ENCODE measurements at places on chromosomes 11 and 22.

DNA sequence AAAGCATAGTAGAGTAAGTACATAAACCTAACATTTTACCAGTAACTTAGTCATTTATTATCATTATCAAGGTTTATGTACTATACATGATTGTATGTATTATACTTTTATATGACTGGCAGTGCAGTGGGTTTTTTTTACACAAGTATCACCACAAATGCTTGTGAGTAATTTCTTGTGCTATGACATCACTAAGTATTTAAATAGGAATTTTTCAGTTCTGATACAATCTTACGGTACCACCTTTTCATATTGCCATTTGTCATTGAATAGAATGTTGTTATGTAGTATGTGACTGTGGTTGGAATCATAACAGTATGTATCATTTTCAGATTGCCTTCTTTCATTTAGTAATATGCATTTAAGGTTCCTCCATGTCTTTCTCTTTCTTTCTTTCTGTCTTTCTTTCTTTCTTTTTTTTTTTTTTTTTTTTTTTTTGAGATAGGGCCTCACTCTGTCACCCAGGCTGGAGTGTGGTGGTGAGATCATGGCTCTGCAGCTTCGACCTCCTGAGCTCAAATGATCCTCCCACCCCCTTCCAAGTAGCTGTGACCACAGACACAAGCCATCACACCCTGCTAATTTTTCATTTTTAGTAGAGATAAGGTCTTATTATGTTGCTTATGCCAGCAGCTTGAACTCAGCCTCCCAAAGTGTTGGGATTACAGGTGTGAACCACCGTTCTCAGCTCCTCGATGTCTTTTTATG lies 18.6 kb downstream of the ATM start:
- no peak for DNase-seq

DNA sequence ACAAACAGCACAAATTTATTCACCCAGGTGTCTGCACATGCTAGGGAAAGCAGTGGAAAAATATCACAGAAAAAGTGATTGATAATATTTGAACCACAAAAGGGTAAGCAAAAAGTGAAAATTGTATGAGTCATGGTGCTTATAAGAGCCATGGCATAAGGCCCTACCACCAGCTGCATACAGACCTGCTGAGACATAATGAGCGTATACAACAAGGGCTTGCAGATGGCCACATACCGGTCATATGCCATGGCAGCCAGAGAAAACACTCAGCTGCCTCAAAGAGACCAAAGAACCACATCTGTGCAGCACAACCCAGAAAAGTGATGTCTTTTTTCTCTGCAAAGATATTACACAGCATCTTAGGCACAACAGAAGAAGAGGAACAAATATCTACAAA lies 71.4 kb upstream of the OR9G4 start:
- no peak for DNase-seq

GRCh38 chr11:95101935-95102334 lies 12.3 kb downstream of the ENDOD1 start:
- no peak for DNase-seq

DNA sequence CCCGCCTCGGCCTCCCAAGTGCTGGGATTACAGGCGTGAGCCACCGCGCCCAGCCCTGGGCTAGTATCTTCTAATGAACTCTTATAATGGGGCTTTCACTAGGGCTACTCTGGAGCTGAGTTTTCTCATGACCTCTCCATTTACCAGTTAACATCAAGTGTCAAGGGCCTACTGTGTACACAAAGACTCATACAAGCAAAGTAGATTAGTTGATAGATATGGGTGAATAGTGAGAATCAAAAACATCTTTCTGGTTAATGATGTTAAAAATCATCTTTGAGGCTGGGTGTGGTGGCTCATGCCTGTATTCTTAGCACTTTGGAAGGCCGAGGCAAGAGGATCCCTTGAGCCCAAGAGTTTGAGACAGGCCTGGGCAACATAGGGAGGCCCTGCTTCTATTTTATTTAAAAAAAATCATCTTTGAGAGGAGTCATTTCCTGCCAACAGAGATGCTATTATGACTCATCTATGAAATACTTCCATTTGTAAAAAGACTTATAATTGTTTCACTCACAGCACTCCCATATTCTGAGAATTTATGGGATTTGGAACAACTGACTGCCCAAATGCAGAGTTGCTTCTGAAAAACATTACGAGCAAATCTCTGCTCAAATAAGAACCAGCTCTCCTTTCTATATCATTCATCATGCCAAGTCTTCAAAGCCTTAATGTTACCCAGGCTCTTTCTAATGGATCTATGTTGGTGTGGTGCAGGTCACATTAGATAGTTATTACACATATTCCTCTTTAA lies 57.0 kb downstream of the GDPD4 start:
- DNase-seq, result no peak

- no peak for DNase-seq
Measured at GRCh38 chr11:14700593-14700992, 57.0 kb downstream of the PDE3B start.

- DNase-seq, result peak; percentile 72
Measured at GRCh38 chr11:8964324-8965320, at the start of gene TMEM9B. TMEM9B (minus strand) TSS chr11:8964442; CDS start chr11:8964313, 129 bp downstream.

- DNase-seq, result no peak
Measured at GRCh38 chr11:115148101-115148500, 356.1 kb downstream of the CADM1 start.

GRCh38 chr11:106234794-106235193 lies 157.3 kb downstream of the AASDHPPT start:
- no peak for DNase-seq
